ENCODE measurements at places on chromosomes 6 and 20.

DNA sequence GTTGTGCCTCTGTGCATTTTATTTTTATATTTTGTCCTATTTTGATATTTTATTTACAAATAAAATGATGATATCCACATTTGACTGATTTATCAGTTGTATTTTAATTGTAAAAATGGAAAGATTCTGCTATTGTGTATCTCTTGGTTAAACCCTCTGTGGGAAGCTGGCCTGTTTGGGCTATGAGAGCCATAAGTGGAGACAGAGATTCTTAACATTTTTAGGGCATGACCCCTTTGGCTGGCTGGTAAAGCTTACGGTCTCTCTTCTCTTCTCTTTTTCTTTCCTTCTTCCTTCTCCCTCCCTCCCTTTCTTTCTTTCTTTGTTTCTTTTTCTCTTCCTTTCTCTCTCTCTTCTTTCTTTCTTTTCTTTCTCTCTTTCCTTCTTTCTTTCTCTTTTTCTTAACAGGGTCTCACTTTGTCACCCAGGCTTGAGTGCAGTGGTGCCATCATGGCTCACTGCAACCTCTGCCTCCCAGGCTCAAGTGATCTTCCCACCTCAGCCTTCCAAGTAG lies 172.3 kb upstream of the CDYL start:
- DNase-seq, result no peak

DNA sequence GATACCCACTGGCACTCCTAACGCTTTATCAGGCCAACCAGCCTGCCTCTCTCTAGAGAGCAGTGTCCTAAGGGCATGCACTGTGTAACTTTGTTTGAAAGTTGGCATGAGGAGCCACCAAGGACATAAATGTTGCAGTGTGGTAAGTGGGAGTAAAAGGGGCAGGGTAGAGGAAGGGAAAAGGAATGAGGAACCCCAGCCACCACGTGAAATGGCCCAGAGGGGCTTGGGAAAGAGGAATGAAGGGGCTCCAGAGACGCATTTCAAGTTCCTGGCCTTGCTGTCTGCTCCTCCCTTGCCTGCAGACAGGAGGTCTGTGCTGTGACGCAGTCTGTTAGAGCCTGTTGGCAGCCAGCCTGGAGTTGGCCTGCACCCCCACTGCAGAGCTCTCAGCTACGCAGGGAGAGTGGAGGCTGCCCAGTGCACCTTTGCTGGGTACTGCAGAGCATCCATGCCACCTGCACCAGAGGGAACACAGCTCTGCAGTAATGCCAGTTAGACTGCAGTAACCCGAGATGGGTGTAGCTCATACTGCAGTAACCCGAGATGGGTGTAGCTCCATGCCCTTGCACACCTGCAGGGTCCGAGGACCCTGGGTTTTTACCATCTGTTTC lies 86.8 kb upstream of the SNAP25 start:
- DNase-seq, result no peak

DNA sequence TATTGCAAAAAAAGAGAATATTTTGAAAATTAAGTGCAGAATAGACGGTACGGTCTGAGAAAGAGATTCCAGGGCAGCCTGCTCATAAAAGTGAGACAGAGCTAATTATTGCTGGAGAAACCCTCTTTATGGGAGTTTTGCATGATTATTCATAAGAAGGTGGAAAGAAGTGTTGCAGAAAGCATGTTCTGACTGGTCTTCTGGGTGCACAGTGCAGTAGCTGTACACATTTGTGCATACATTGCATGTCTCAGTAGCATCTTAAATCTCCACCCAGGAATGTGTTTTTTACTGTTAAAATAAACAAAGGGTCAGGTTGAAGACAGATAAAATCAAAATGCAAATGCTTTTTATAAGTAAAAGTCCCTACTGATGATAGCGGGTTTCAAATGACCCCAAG lies 1813.6 kb upstream of the DEFB115 start:
- no peak for DNase-seq

DNA sequence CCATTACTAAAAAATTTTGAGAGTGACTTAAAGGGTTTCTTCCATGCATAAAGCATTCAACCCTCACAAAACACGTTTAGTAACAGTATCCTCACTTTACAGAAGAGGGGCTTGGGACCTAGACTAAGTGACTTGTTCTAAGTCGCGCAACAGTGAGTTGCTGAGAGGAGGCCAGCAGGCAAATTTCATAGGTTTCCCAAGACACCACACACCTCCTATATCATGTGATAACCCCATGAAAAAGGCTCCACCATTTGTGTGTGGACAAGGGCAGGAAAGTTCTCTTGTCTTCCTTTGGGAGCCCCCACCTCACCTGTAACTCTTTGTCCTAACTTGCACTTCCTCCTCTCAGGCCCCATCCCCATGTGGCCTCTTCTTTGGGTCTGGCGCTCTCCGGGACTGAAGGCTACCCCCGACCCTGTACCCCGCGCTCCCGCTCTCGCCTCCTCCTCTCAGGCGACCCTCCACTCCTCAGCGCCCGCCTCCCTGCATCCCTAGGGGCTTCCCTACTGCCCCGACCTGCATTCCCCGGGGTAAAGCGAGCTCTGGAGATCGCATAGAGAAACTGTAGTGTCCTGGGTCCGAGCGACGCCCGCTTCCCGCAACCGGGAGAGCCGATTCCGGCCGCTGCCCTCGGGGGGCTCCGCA lies 392 bp downstream of the PSMB8 start:
- no peak for DNase-seq

- DNase-seq, result no peak
Measured at GRCh38 chr6:352474-352873, 39.1 kb upstream of the IRF4 start.

GRCh38 chr20:46022411-46023147 lies 6.4 kb upstream of the SLC12A5 start:
- DNase-seq, result no peak

DNA sequence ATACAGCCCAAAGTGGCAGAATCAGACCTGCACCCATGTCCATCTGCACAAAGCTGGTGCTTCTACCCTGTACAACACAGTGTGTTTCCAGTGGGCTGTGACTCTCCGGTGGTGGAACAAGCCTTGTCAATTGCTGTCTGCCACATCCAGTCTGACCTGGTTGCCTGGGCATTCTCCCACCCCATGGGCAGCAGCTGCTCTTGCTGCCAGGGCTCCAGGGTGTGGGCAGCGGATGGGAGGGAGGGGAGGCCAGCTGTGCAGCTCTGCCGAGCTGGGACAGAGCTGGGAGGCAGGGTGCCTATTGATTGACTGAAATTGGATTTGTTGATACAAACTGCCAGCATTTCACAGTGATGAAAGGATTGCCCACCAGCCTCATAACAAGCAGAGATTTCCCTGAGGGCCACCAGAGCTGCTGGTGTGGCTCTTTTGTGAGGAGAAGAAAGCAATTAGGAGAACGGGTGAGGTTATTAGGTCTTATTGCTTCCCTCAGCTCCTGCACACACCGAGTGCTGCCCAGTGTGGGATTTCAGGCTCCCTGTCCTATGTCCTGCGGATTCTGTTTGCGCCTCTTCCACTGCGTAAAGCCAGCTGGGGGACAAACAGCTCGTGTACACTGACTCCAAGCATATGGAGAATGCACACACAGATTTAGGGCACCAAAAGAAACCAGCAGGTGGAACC lies 150.8 kb downstream of the NRN1 start:
- no peak for DNase-seq

DNA sequence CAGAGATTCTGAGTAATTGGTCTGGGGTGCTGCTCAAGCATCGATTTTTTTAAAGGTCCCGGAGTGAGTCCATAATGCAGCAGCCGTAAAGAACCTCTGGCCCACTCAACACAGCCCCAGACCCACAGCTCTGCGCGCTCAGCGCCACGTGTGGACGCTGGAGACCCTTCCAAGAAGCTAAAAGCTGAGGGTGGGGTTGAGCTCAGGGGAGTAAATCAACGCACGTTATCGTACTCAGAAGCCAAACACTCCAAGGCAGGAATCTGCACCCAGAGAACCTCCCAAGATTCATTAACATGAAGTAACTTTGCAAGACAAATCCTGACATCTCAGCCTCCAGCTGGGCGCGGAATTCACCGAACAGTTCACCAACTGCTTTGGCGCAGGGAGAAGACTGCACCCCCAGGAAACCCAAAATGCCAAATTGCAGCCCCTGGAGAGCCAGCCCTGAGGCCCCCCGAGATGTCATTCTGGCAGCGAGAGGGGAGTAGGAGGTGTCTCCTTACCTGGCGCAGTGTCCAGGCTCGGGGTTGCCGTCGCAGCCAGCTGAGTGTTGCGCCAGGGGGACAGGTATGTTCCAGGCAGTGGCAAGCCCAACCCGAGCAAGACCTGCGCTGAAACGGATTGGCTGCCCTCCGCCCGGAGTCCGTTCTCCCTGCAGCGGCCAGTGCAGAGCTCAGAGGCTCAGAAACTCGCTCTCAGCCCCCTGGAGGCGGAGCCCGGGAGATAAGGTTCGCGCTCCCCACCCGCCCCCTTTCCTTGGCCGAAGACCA lies at the start of gene COL21A1:
TSS of gene COL21A1 (minus strand) at position 700 of the 773 bp plus-strand sequence. CDS start 64,962 bp downstream, outside the sequence.
- DNase-seq, result no peak

DNA sequence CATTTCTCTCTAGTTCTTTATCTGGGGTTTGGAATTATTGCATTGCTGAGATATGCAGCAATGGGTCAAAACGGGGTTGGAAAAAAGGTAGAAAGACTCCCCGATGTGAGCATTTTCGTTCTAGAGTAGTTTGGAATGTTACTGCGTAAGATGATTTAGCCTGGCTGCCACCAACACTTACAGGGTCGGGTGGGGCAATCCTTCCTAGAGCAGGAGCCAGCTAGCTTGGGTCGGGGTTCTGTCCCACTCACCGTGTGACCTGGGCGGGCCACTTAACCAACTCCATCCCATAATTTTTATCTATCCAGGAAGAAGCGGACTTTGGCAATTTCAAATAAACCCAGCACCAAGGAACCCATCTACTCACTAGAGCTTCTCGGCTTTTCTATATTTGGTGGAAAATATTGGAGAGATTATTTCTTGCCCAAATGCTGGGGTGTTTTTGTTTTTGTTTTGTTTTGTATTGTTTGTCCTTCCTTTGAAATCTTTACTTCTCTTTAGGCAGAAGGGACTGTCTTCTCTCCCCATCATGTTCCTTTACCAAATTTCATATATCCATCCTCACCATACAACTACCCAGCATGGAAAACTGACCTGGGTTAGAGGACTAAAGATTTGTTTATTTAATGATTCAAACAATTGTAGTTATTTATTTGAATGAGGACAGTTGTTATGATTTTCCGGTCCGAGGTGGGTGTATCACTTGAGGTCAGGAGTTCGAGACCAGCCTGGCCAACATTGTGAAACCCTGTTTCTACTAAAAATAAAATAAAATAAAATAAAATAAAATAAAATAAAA lies 72.4 kb downstream of the GPX5 start:
- no peak for DNase-seq

GRCh38 chr20:46172961-46173536 lies 54.9 kb downstream of the CD40 start:
- DNase-seq, result no peak

DNA sequence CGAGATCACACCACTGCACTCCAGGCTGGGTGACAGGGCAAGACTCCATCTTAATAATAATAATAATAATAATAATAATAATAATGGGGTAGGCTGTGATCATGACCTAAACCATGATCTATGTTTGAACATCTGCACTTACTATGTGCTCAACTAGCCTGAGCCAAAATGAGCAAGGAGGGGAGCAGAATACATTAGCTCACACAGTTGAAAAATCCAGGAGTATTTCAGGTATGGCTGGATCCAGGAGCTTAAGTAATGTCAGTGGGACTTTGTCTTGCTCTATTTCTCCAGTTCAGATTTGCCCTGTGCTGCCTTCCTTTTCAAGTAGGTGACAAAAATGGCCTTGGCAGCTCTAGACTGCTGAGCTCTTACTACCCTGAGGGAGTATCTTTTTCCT lies 32.7 kb upstream of the SLC9A8 start:
- no peak for DNase-seq

All from GOT3 (cell line).